ENCODE measurements at places on chromosomes 7 and 10.
A peak's percentile ranks its signal among the peaks of the same experiment; 100 is the strongest.

- peak; percentile 32 for DNase-seq
Measured at GRCh38 chr10:103921750-103922195, 3.8 kb upstream of the STN1 start.

DNA sequence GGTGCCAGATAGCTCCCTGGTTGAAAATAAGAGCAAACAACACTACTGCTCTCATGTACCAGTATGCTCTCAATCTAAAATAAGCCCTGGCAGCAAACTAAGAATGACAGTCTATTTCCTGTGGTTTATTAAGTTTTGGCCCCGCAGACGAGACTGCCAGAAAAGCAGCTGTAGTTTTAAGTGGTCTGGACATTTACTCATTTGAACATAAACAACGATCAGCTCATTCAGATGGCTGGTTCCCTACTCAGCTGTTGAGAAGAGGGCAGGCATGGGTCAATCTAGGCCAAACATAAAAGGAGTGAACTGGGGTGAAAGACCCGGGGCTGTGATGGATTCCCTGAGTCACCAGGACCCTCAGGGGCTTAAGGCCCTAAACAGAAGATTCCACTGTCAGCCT lies 4.5 kb downstream of the TRIL start:
- DNase-seq = no peak

GRCh38 chr7:77655836-77656455 lies 40.3 kb upstream of the RSBN1L start:
- no peak for DNase-seq

DNA sequence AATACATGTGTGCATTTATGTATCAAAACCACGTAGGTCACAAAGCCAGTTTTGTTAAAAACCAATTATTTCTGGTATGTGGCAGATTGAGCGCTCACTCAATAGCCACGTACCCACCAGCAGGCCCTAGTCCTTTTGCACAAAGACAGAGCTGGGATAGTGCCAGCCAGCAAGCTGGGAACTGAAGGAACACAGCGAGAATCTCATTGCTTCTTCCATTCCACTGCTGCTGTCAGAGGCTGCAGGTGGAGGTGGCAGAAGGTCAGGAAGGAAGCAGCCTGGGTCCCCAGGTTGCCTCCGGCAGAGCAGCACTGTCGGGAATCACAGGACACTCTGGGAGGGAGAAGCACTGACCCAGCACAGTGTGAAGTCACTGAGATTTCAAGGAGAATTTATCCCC lies 385.5 kb upstream of the PFKP start:
- DNase-seq = no peak

GRCh38 chr7:94648731-94649130 lies 7.2 kb downstream of the SGCE start:
- DNase-seq = no peak

DNA sequence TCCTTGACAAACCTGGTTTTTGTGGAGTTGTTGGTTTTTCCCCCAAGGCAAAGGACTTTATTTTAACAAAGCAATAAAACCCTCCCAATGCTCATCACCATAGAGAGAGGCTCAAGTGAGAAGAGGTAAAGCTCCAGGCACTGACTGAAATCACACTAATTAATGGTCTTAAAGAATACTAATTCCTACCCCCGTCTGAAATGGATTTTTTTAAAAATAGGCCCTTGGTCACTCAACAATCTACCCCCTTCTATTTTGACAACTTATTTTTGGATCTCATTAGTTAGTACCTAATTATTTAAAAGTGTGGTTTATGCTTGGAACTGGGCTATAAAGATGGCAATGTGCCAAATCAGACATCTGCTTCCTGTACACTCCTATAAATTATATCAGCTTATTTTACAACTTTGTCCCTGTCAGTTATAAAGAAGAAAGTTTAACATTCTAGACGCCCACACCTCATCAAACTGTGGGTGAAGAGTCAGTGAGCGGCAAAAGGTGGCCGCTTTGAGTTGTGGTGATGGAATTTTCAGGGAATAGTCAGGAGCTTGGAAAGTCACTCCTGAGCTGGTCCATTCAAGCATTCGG lies 10.6 kb downstream of the GLI3 start:
- DNase-seq = no peak

- no peak for DNase-seq
Measured at GRCh38 chr7:3380886-3381685, 80.0 kb downstream of the SDK1 start.

DNA sequence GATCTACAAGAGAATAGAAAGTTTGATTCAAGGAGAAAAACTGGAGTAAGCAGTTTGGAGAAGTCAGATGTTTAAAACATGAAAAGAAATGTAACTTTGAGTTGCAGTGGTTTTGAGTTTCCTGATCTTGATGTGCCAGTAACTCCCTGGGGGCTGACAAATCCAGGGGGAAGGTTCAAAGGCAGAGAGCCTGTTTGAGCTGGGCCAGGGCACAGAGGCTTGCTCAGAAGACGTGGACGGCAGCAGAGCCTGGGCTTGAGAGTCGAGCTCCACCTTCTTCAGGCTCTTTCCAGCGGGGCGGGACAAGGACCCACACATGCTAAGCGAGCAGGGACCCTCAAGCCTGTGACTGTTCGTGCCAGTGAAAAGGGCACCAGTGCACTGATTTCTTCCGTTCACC lies 176.2 kb downstream of the MGMT start:
- DNase-seq = no peak

- DNase-seq = no peak
Measured at GRCh38 chr10:11695779-11696178, 46.4 kb upstream of the ECHDC3 start.

GRCh38 chr7:68938151-68938550 lies 660.1 kb upstream of the AUTS2 start:
- DNase-seq = no peak

DNA sequence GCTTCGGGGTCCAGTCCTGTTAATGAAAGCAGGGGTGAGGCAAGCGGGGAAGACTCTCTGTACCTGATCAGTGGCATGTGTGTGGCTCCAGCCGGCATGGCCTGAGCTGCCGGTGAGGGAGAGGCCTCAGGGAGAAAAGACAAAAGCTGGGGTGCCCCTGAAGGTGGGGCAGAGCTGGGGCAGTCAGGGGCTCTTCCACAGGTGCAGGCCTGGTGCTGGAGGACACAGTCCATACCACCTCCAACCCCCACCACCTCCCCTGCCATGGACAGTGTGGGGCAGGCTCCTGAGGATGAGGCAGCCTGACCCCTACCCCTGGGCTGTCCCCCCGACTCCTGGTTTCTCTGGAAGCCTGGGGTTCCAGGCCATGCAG lies 129.5 kb downstream of the LHPP start:
- DNase-seq = no peak

DNA sequence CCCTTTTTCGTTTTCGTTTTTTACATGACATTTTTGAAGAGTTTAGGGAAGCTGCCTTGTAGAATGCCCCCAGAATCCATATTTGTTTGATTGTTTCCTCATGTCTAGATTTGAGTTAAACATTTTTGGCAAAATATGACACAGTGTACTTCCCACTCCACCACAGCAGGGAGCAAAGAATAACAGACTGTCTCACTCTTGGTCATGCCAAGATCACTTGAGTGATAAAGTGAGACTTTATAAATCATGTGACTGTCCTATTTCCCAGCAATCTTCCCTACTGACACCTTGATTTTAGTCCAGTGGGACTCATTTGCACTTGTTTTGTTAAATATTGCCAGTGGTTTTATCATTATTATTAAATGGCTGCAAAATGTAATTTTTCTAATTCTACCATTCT lies 44.4 kb upstream of the USP6NL start:
- no peak for DNase-seq

GRCh38 chr7:27164367-27165088 lies 809 bp downstream of the HOXA9 start:
- DNase-seq = no peak

DNA sequence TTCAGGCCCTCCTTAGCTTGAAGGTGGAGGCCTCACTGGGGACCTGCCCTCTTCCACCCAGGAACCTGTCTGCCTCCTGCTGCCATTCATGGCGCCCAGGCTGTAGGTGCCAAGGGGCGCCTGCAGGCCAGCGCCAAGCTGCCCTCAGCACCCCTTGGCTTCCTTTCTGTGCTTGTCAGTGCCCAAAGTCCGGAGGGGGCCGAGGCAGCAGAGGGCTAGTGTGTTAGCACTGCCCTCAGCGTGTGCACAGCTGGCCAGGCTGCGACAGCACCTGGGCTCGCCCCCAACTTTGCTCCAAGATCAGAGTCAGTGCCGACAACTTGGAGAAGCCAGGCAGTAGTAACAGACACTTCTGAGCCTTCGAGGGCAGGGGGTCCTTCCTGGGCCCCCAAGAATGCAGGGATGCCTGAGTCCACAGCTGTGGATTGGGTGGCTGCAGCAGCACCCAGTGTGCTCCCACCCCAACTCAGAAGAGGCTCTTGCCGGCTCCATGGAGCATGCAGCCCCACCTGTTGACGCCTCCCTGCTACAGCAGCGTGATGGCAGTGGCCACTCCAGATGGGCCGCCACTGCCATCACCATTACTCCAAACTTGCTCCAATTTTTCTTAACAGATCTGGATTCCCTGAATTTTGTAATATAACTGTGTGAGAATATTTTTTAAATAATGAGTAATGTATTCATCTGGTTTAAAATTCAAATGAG lies 41.7 kb downstream of the CACUL1 start:
- DNase-seq = no peak

DNA sequence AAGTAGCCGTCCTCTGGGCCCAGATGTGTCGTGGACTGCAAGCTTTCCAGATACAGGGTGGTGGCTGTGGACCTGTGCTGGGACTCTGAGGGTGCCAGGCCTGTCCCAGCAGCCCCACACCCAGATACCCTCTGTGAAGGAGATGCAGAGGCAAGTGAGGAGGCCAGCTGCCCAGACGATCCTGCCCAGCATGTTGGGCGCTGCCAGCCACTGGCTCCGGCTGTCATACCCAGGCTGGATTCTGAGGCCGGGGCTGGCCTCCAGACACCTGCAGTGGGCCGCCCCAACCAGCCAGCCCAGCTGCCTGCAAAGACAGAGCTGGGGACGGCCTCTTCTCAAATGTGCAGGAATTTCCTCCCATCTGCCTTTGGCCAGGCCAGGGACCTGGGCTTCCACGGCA lies 39.1 kb upstream of the EBF3 start:
- DNase-seq = no peak

GRCh38 chr10:114829160-114829909 lies 7.8 kb downstream of the FHIP2A start:
- DNase-seq = no peak

DNA sequence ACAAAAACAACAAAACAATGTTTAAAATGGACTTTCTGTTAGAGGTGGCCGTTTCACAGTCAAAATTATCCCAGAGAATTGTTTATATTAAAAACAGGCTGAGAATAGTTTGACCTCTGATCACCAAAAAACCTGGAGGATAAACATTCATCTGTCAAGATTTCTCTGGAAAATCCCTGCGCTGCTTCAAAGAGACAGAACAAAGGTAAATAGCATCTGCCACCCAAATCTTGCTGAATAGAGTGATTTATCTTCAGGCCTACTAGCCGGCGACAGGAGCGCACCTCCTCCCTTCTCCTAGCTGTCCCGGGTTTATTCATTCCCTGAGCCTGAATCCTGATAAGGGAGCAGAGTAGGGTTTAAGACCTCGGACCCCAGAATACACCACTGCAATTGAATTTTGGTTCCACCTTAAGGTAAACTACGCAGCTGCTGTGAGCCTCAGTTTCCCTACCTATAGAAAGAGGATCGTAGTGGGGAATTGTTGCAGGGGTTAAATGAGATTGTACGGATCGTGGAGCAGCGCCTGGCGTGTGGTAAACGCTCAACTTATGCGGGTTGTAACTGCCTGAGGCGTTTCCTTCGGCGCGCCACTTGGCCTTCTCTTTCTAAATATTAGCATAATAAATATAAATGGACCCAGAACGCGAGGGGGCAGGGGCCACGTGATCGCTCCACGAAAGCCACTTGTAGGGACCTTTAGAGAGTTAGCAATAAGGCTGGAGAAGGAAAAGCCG lies 498 bp upstream of the ST7 start:
- DNase-seq = no peak
